ENCODE measurements at places on chromosomes 6 and 20.

GRCh38 chr6:144265390-144265789 lies 19.7 kb upstream of the UTRN start:
- DNase-seq: no peak

DNA sequence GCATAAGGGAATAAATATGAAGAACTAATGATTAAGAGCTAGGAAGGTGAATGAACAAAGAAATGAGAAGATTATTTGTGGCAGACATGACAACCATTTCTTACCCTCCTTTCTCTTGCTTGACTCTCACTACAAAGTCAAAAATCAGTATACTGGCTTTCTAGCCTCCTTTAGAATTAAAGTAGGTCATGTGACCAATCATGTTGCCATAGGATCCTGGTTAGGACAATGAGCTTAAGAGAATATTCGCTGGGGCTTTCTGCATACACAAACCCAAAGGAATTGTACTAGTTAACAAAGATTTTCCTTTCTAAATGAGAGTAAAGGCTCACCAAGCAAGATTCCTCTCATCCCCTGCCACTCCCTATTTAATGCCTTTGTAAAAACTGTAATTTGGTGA lies 76.0 kb upstream of the ID4 start:
- DNase-seq: no peak

DNA sequence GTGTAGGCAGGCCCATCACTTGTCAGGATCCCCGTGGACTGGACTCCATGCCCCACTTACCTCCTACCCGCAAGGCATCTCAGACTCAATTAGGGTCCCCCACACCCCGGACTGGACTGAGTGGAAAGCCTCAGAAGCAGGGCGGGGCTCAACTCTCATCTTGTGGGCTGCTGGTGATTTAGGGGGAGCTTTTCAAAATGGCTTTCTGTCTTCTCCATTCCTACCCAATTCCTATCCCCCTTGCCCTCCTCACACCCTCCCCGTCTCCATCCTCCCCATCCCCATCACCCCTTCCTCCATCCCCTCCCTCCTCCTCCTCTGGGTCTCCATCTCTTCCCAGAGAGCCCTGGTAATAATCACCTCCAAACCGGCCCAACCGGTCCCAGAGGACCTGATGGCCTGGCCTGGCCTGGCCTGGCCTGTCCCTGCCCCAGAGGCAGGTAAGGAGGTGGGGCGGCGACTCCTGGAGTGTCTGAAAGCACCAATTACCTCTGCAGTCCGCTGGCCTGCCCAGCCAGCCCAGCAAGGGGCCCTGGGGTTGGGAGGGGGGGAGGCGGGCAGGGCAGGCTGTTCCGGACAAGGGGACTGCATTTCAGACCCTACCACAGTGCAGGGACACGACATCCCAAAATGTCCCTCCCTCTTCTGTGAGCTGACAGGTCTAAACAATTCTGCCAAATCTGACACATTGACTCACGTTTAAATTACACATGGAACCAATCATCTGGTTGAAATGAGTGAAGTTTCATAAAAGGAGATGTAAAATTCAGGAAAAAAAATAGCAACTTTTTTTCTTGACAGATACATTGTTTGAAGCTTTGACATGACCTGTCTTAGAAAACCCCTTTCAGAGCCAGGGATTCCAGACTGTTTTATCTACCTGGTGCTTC lies 24.8 kb downstream of the MAFB start:
- DNase-seq: no peak

- no peak for DNase-seq
Observed at GRCh38 chr6:912871-913835, 220.2 kb upstream of the EXOC2 start.

DNA sequence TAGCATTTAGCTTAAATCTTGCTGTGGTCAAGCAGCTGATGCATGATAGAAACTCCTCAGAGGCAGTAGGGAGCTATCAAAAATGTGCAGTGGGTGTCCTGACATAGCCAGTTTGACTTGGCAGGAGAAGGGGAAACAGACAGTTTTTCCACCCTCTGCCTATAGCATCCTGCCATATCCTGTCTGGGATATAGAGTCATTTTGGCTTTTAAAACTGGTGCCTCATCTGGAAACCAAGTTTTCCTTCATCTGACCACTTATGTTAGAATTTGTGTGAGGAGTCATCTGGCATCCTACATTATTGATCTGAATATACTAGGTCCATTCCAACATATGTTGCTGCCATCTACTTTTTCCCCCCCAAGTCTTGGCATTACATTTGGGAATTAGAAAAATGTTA lies 284.1 kb downstream of the CD109 start:
- DNase-seq: no peak

- DNase-seq: no peak
Observed at GRCh38 chr6:162063666-162064065, 663.9 kb downstream of the PRKN start.

GRCh38 chr6:166309977-166310376 lies 1.8 kb upstream of the PRR18 start:
- DNase-seq: no peak

- no peak for DNase-seq
Observed at GRCh38 chr6:51926125-51926524, 161.3 kb downstream of the PKHD1 start.

DNA sequence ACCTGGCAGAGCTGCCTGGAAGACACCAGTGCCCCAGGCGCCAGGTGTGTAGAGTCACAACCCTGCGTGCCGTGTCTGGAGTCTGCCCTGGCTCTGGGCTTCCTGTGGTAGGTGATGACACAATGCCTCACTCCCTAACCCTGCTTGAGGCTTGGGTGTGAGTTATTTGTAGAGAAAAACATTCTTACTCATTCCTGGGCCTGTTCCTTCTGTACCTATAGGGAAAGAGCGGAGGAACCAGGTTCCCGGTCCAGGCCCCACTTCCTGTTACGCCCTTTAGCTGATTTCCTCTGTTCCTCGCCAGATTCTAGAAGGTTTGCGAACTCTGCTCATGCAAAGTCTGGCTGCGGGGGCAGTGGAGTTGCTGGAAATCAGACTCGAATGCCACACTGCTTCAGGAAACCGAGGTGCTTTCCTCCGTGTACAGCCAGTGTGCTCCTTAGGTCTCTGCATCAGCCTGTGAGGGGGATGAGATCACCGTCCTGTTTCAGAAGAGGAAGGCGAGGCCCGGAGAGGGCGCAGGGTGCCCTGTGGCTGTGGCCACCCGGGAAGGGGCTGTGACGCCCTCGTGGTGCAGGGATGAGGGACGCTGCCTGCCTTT lies 67.1 kb upstream of the DUSP22 start:
- DNase-seq: peak; percentile 75

DNA sequence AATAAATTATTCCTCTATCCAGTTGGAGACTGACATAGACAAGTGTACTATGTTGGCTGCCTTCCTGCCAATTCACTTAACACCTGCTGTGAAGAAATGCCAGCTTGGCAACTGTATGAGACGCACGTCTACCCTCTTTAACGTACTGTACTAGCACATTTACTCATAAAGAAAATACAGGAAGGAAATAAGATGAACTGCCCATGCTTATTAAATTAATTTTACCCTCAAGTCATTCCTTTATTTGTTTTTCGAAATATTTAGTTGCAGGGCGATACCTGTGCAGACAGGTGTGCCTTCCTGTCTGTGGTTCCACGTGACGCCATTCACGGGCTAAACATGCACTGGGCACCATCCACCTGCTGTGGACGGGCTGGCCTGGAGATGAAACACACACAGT lies 52.0 kb downstream of the PSMG4 start:
- no peak for DNase-seq

DNA sequence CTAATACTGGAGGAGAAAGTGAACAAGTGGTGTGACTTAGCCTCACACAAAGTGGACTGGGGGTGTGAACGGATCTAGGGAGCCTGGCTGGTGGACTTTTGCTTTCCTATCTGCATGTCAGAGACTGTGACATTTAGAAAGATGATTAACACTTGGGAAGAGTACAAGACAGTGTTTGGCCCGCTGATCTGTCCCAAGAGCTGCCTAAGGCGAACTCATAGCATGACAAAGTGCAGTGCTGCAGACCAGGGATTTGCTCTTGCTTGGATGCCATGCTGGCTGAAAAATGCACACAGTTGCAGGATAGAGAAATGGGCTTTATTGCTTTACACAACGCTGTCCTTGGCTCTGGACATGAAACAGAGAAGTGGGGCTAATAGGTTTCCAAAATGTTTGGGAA lies 386.0 kb upstream of the MAN1A1 start:
- DNase-seq: no peak

- DNase-seq: no peak
Observed at GRCh38 chr20:2302384-2303060, 6.7 kb downstream of the TGM3 start.

DNA sequence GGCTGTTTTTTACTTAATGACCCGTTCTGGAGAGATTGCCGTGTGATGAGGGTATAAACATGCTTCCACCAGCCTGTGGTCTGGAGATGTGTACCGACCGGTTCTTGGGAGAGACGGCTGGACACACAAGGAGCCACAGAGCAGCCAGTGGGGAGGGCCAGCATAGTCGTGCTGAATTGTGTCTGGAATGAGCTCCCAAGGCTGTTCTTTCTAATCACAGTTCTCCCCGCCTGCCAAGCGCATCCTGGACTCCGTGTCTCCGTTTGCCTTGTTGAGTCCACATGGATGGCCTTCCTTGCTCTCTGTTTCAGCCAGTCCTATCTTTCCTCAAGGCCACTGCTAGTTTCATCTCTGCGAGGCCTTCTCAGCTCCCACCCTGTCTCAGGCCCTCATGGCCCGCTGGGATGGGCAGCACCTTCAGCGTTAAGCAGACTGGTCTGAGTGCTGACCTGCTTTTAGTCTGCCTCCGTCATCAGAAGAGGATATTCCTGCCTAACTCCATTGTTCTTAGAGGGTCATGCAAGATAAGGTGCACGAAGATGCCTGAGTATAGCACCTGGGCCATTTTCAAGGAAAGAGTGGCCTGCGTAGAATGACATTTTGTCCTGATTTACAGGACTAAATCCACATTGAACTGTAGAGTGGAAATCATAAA lies 20.6 kb downstream of the MANBAL start:
- DNase-seq: no peak

DNA sequence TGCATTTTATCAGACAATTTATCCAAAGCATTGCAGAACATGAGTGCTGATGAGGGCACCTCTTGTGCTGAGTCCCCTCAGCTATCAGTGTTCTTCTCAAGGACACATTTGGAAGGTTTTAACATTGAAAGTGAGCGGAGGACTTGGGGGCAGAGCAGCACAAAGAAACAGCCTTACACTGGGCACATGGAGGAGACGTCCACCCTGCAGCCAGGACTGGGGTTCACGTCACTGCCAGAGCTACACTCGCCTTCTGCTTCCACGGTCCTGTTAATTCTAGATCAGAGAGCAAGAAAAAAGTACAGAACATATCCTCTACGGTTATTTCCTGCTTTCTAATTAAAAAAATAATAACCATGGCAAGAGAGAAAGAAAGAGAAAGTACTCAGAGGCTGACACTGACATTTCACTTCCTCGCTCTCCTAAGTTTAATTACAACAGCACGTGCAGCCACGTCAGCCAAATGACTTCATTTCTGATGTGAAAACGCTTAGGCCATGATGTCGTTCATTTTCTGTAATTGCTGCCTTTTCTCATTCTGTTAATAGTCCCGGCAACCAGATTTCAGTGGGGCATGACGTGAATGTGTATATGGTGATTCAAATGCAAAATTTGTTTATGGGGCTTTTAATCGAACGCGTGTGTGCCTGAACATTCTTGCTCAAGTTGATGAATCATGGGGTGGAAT lies 5.1 kb downstream of the PRND start:
- peak; percentile 37 for DNase-seq

DNA sequence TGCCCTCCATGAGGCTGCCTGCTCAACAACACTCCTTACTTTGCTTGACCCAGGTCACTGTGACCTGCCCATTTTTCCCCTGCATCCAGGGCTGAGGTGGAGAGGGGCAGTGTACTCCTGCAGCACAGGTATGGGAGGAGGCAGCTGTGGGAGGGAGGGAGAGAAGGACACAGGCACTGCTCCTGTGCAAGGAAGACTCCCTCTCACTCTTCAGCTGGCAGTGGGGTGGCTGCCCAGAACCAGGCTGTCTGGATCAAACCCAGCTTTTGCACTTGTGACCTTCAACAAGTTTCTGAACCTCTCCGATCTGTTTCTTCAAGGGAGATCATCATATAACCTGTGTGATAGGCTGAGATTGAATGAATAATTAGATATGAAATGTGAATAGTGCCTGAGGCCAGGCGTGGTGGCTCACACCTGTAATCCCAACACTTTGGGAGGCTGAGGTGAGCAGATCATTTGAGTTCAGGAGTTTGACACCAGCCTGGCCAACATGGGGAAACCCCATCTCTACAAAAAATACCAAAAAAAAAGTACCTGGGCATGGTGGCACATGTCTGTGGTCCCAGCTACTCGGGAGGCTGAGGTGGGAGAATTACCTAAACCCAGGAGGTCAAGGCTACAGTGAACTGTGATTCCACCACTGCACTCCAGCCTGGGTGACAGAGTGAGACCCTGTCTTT lies 14.1 kb downstream of the TGIF2 start:
- no peak for DNase-seq

DNA sequence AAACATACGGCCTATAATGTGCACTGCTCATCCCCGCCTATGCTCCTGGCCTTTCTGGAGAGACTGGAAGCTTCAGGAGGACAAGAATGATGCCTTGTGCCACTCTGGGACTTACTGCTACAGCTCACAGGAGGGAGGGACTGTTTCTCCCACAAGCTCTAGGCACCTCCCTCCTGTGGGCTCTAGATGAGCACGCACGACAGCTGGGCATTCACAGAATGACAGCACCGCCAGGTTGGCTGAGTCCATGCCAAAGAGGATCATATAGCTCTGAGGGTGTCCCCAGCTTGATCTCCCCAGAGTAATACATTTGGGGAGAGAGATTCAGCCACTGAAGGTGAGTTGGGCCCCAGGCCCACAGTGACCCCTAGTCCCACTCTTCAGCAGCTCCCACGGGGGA lies 10.1 kb upstream of the PGC start:
- DNase-seq: no peak

DNA sequence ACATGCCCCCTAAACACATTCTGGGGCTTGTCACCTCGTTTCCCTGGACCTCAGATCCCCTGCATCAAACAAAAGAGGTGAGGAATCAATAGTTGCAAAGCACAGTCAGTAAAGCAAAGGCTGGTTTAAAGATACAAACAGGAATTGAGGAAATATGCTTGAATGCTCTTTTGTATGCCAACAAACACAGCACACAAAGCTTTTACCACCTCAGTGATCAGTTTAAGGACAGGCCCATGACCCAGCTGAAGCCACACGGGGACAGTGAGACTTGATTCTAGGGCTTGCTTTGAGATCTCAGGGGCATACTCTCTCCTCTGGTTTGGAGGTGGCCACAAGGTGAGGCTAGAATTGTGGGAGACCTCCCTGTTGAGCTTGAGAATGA lies 182.9 kb upstream of the CST7 start:
- no peak for DNase-seq

DNA sequence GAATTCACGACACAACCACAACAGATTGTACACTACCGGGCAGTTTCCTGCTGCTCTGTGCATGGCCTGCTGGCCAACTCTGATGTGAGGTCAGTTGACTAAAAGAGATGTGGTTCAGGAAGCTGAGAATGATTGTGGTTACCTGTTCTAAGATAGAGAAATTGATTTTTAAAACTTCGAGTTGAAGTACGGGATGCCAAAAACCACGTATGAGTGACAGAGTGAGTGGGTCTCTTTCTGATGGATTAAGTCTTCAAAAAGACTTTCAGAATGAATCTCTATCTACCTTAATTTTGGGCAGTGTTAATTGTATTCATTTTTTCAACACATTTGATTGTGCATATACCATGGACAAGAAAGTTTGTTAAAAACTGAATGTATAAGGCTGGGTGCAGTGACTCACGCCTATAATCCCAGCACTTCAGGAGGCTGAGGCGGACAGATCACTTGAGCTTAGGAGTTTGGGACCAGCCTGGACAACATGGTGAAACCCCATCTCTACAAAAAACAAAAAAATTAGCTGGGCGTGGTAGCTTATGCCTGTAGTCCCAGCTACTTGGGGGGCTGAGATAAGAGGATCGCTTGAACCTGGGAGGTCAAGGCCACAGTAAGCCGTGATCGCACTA lies 121.2 kb downstream of the SGK1 start:
- no peak for DNase-seq
